ENCODE measurements at places on chromosomes 16 and 17.
A peak's percentile ranks its signal among the peaks of the same experiment; 100 is the strongest.

- DNase-seq = no peak
These were observed 24.3 kb downstream of the PELP1 start for GRCh38 chr17:4679658-4680057.

- DNase-seq = no peak
These were observed 41.4 kb upstream of the PITPNM3 start for GRCh38 chr17:6597727-6598126.

GRCh38 chr17:70171159-70171558 is 1.8 kb downstream of the KCNJ2 start:
- DNase-seq = no peak

GRCh38 chr16:85729452-85730185 is 21.3 kb downstream of the C16orf74 start:
- no peak for DNase-seq

- DNase-seq = no peak
These were observed 24.0 kb downstream of the CREBBP start for GRCh38 chr16:3856367-3857141.

DNA sequence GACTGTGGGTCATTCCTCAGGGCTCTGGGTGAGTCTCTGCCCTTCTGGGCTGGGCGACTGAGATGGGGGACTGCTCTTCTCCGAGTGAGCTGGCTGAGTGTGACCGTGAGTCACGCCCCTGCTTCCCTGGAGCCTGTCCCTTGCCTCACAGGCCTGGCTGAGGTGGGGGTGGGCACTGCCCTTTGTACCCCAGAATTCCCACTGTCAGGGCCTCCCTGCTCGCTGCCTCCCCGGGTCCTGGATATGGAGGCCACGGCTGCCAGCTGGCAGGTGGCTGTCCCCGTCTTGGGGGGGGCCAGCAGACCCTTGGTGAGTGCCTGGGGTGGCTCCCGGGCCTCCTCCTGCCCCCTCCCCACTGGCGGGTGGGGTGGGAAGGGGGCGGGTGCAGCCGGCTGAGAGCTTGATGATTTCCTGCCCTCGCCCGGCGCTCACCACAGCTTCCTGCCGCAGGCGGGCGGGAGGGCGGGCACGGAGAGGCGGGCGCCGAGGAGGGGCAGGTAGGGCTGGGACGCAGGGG is at the start of gene LAT:
Gene LAT, plus strand, starts transcription at position 434 of the 517 bp plus-strand sequence. CDS start 366 bp downstream, outside the sequence.
- DNase-seq = peak; percentile 76

DNA sequence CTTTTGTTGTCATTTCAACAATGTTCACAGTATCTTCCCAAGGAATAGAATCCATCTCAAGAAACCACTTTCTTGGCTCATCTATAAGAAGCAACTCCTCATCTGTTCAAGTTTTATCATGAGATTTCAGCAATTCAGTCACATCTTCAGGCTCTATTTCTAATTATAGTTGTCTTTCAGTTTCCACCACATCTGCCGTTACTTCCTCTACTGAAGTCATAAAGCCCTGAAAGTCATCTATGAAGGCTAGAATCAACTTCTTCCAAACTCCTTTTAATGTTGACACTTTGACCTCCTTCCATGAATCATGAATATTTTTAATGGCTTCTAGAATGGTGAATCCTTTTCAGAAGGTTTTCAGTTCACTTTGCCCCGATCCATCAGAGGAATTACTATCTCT is 102.1 kb downstream of the CDH13 start:
- no peak for DNase-seq

DNA sequence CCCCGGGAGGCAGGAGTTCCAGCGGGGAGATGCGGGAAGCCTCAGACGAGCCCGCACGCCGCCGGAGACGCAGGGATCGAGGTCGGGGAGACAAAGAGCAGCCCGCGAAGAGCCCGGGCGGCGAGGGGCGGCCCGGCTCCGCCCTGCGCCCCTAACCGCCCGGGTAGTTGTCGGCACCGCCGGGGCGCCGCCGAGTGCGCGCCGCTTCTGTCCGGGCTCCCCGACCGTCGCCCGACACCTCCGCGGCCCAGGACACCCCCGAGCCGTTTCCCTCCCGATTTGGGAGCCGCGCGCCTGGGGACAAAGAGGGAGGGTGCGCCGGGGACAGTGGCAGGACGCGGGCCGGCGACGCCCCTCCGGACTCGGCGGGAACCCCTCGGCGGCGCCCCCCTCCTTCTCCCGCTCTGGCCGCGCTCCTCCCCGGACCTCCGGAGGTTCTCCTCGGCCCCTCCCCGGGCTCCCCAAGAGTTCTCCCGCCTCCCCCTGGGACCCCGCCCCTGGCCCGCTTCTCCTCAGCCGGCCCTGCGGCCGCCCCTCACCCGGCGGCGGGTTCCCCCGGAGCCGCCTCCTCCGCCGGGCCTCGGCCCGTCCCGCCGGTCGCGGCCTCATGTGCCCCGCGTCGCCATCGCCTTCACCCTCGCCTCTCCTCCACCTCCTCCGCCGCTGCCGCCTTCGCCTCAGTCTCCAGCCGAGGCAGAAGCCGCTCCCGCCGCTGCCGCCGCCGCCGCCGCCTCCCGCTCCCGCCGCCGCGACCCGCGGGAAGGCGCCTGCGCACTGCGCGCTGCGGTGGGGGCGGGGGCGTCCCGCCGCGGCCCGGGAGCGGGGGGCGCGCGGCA is at the start of gene GJC1:
Gene GJC1, minus strand, starts transcription at position 765 of the 836 bp plus-strand sequence. CDS start 24,470 bp downstream, outside the sequence.
- no peak for DNase-seq

DNA sequence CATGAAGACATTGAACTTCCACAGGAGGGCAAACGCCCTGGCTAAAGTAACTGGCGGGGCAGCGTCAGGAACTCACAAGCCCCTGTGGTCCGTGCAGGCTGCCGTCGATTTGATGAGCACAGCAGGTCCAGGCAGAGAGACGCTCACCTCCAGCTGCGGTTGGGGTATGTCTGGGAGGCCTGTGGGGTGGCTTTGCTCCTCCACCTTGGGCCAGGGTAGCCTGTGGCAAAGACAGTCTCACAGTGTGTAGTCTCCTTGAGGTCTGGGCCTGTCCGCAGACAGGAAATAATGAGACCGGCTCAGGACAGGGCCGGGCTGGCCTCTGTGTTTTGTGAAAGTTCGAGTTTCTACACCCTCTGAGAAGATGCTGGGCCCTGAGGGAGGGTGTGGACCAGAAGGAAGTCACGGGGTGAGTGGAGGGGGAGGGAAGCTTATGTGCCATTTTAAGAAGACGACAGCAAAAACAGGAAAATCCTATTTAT is 103.3 kb downstream of the METRNL start:
- DNase-seq = no peak

DNA sequence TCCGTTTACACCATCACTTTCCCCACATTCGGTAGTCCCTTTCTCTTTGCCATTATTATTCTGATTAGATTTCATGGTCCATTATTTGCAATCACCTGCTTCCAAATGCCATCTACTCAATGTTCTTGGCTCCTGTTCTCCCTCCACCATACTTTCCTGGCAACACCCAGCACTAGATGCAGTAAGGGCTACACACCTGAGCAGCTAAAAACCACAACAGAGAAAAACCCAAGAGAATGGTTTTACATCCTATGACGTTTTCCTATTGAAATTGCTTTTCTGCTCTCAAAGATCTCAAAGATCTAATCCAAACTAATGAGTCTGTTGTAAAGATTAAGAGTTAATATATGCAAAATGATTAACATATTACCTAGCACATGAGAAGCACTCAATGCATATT is 441.3 kb downstream of the SHISA9 start:
- DNase-seq = no peak

DNA sequence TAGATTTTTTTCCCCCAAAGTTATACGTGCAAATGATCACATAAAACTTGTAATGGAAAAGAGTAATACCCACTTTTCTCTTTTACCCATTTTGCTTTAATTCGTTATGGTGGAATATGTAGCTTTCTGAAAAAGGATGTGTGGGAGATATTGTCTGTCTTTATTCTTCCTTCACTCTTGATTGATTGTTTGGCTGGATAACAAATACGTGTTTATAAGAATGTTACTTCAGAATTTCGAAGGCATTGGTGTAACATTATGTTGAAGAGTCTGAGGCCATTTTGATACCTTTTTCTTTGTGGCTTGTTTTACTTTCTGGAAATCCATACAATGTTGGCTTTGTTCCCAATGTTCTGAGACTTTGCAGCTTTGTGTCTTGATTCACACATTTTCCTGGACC is 71.4 kb downstream of the BCAS3 start:
- DNase-seq = no peak

DNA sequence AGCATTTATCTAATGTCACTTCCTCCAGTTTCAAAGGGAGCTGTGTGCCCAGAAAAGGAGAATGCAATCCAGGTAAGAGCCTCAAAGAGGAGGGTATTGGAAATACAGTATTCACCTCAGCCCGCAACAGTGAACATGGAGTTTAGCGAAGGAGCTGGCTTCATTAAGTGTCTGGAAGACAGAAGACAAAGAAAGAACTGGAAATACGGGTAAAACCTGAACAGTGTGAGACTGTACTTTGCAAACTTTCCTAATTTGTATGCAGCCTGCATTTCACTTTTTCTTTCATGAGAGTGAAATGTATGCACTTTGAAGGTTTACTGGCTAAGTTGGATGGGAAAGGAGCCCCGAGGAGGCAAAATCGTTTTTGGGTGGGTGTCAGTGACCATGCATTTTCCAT is 478.4 kb downstream of the HS3ST3B1 start:
- no peak for DNase-seq

- peak; percentile 62 for DNase-seq
These were observed 2.9 kb downstream of the GSE1 start for GRCh38 chr16:85615852-85616606.

GRCh38 chr16:67731071-67731752 is 12.1 kb upstream of the GFOD2 start:
- no peak for DNase-seq

DNA sequence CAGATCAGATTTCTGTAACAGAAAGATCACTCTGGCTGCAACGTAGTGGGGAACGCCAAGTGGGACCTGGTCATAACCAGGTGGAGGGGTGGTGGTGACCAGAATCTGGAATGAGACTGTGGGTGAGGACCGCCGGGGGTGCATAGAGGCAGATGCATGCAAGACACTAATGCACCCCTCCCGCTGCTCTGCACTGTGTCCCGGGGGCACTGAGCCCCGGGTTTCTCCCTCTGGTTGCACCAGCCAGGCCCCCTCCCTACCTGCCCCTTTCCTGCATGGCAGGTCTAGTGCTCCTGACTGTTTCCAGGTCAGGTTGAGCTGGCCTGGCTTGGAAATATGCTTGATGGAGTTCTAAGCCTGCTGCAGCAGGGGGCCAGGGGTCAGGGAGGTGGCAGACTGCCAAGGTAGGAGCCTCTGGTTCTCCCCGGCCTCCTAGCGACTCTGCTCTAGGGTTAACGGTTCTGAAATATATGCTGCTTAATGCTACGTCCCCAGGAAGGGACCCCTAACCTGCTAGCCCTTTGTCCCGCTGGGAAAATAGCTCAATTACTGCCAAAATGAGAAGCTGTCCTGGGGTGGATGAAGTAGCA is 94.3 kb downstream of the SDK2 start:
- no peak for DNase-seq

GRCh38 chr17:78356101-78356713 is 3.7 kb downstream of the SOCS3 start:
- peak; percentile 76 for DNase-seq

GRCh38 chr17:35825206-35825605 is 15.9 kb downstream of the TAF15 start:
- DNase-seq = no peak

DNA sequence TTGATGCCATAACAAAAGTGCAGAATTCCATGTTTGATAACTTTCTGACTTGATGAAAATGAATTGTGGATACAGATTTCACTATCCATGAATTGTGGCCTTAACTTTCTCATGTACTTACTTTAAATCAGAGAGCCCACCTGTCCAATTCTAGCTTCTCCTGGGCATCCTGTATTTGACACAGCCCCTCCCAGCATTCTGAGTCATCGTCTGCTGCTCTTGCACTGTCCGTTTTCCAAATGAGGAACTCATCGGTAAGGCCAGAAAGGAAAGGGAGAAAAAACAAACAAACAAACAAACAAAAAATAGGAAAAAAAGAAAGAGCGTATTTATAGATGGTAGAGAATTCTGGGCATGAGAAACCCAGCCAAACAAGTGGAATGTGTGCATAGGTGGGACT is 361.6 kb downstream of the WWOX start:
- no peak for DNase-seq

GRCh38 chr17:50222922-50223321 is 21.5 kb upstream of the COL1A1 start:
- DNase-seq = no peak

DNA sequence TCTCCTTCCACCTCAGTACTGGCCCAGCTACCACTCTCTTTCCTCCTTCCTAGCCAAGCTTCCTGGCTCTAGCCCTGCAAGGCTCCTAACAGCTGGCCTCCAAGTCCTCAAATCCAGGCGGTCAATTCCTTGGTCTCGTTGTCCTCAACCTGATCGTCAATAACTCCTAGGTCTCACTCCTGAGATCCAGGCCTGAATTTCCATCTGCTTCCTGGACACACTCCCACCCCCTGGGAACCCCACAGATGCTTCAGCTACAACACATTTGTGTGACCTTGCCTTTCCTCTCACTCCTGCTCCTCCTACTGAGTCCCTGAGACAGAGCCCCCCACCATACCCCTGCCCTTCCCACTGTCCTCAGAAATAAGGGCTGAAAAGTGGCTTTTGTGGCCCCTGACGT is 2.3 kb downstream of the ENKD1 start:
- no peak for DNase-seq

- no peak for DNase-seq
These were observed 4.5 kb upstream of the HERPUD1 start for GRCh38 chr16:56927471-56927870.

GRCh38 chr17:4536259-4536741 is 18.9 kb downstream of the MYBBP1A start:
- no peak for DNase-seq

GRCh38 chr16:5349670-5350517 is 252.3 kb upstream of the EEF2KMT start:
- DNase-seq = no peak

DNA sequence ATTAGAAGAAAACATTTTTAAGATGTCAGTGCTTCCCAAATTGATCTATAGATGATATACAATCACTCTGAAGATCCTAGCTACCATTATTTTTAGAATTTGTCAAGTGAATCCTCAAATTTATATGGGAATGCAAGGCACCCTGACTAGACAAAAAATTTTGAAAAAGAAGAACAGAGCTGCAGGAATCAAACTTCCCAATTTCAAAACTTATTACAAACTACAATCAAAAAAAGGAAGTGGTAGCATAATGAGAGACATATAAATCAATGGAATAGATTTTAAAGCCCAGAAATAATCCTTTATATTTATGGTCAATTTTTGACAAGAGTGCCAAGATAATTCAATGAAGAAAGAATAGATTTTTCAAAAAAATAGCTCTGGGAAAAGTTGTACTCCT is 198.3 kb upstream of the KCNJ16 start:
- DNase-seq = no peak

GRCh38 chr17:78739331-78739931 is 42.6 kb downstream of the CYTH1 start:
- DNase-seq = no peak

DNA sequence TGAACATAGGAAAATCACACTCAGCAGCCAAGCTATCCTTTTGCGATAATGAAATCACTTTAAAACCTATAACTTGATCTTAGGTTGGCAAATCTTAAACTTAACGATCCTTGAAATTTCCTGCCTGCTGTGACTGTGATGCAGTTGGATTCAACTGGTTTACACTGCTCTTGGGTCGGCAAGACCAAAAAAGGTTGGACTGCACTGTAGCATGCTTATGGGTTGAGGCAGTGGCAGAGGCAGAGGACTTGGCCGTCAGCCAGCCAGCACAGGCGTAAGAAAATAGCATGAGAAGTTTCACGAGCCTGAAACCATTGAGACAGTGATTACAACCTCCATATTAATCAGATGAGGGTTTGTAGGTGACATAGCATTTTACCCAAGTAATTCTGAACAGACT is 21.4 kb downstream of the WSB1 start:
- DNase-seq = no peak

- no peak for DNase-seq
These were observed 27.4 kb upstream of the HAS3 start for GRCh38 chr16:69078073-69078472.

All from stimulated activated CD8-positive, alpha-beta memory T cell treated with anti-CD3 and anti-CD28 coated beads, Interleukin-12 subunit alpha, Interleukin-12 subunit beta, amount 100 ng/mL, for 4 hours (primary cell).